ENCODE measurements at places on chromosomes 12 and 14.
A peak's percentile ranks its signal among the peaks of the same experiment; 100 is the strongest.

- no peak for DNase-seq
Observed at GRCh38 chr14:90342327-90342726, 10.6 kb upstream of the NRDE2 start.

DNA sequence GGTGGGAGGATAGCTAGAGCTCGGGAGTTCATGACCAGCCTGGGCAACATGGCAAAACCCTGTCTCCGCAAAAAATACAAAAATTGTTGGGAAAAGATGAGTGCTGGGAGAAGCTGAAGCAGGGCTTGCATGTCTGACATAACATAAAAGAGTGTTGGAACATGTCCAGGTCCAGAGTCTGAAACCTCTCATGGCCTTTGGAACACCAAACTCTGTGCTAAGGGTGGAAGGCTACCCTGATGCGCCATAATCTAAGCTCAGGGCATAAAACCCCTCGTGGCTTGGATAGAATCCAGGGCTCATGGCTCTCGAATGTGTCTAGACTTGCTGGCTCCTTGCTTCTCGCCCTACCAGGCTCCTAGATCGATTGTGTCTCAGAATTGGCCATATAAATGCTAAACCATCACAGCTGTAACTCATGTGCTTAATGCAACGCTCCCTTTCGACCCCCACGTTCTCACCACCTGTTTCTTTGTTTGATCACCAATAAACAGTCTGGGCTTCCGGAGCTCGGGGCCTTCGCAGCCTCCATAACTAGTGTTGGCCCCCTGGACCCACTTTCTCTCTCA lies 6.7 kb upstream of the CLEC7A start:
- DNase-seq = no peak

- DNase-seq = no peak
Observed at GRCh38 chr14:96176275-96176674, 28.4 kb upstream of the BDKRB2 start.

- no peak for DNase-seq
Observed at GRCh38 chr14:26709019-26709418, 111.2 kb upstream of the NOVA1 start.

DNA sequence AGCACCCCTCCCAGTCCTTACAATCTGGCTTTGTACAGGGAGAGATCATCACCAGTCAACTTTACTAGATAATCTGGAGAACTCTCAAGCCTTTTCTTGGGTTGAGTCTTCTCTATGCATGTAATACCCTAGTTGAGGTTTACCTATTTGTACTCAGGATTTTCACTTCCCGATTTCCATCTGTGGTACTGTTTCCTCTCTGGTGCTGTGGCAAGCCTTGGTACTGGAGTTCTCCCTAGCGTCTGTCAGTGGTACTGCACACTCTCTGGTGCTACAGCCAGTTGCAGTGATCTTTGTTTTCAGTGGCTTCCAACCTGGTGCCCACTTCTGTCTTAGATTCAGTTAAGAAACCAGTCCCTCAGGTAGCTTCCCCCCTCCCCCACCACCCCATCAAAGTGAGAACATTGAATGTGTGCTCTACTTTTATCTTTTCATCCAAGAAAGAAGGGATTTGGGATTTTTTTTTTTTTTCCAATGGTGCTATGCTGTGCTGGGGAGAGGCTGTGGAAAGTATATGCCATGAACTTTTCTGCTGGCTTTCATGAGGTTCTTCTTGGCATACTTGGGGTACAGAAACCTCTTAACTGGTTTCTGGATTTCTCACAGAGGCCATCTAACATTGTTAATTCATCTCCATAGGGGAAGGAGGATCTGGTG lies 69.4 kb upstream of the EVL start:
- DNase-seq = peak; percentile 26

- DNase-seq = no peak
Observed at GRCh38 chr14:37023875-37024565, 148.4 kb downstream of the SLC25A21 start.

GRCh38 chr12:17577405-17577804 lies 512.6 kb downstream of the RERGL start:
- DNase-seq = no peak

DNA sequence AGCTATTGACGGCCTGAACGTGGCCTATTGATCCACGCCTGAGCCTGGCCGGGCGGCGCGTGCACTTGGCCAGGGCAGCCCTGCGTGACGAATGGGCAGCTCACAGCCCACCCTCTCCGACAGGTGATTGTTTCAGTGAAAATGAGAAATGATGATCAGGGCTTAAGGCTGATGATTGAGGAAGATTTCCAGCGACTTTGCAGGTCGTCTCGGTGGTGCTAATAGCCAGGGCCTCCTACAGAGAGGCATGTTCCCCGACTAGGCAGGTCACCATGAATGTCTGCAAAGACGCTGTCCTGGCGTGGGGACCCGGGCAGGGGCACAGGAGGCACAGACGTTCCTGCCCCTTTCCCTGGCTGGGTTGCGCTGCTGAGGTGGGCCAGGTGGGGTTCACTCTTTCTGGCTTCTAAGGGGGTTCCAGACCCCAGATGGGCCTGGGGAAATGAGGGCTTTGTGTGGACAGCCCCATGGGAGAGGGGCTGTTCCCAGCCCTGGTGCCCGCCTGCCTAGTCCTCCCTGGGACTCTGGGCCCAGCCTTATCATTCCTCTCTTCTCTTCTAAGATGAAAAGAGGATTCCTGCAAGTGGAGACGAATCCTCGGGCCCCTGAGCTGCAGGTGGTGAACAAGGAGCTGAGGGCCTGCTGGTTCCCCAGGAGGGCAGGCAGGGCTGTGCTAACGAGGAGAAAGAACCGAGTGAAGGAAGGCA lies 157.4 kb downstream of the KIF26A start:
- no peak for DNase-seq

GRCh38 chr12:124939079-124939420 lies 24.6 kb upstream of the UBC start:
- no peak for DNase-seq

DNA sequence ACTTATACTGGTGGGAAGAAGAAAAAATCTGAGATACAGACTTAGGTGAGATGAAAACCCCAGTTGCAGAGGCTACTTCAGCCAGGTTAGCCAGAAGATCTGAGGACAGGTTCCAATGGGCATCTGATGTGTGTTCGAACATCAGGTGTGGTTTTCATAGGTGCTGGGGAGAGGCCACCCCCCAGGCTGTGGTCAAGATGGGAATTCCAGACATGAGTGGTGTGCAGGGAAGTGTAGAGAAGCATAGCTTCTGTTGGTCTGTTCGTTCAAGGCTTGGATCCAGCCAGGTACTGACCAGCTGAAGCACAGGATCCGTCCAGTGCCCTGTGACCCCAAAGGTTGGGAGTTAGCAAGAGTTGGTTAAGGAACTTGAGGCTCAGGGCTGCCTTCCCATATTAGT lies 85.5 kb downstream of the SSPN start:
- DNase-seq = no peak

- DNase-seq = no peak
Observed at GRCh38 chr14:96861568-96862310, 64.6 kb downstream of the VRK1 start.

- no peak for DNase-seq
Observed at GRCh38 chr14:75866970-75867369, 114.8 kb downstream of the TGFB3 start.

DNA sequence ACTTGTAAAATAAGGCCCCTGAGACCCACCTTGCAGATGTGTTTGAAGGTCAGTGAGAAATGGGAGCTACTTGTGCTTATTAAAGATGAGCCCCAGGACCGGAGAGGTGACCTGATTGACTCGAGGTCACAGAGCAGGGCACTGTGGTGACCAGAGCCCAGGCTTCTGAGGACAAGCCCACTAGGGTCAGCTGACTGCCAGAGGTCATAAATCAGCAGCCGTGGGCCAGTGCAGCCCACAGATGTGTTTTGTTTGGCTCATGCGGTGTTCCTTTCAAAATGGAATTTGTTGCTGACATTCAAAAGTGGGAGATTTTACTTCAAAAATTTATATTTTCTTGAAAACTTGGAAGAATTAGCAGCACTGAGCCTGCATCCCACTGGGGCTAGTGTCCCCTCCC lies 24.5 kb downstream of the JDP2 start:
- DNase-seq = no peak
